Pulmonary artery endothelial cell (primary cell): ENCODE measurements at places on chromosomes 3 and 15.

GRCh38 chr3:193922034-193922774 lies 213.7 kb upstream of the HES1 start:
- no peak for DNase-seq

- no peak for DNase-seq
Measured at GRCh38 chr15:73781038-73781925, 28.1 kb upstream of the INSYN1 start.

- no peak for DNase-seq
Measured at GRCh38 chr3:8458711-8459110, 42.9 kb upstream of the LMCD1 start.

DNA sequence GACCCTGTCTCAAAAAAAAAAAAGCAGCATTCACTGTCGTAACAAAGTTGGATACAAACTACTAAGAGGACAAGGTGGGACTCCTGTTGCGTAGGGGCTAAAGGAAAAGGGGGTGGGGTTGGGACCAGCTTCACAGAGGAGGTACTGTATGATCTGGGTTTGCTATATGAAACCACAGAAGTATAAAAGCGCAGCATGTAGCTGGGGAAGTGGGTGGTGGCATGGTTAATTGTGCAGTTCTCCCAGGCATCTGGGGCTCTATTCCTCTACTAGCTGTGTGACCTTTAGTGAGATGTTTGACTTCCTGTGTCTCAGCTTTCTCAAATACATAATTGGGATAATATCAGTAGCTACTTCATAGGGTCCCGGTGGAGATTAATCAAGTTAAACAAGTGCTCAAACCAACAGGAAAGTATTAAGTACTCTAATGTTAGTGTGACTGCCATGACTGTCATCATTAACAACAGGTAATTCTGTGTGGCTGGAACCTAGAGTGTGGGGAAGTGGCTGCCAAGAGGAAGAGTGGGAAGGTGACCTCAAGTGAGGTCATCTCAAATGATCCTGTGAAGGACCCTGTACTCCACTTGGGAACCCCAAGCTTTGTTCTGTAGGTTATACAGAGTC lies 11.5 kb downstream of the PARP16 start:
- DNase-seq: no peak

DNA sequence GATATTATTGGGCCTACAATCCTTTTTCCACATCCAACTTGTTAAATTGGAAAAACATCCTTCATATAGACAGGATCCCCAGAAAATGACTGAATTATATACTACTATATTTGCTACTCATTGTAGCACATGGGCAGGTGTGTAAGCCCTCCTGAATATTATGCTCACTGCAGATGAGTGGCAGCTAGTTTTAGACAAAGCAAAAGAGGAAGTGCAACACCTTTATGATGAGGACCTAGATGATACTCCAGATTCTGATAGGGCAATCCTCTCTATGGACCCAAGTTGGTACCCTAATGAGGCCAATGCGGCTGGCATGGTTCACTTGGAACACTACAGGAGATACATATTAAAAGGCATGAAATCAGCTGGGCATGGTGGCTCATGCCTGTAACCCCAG lies 119.1 kb upstream of the PLCL2 start:
- DNase-seq: no peak

- no peak for DNase-seq
Measured at GRCh38 chr3:354432-354831, 157.9 kb downstream of the CHL1 start.

DNA sequence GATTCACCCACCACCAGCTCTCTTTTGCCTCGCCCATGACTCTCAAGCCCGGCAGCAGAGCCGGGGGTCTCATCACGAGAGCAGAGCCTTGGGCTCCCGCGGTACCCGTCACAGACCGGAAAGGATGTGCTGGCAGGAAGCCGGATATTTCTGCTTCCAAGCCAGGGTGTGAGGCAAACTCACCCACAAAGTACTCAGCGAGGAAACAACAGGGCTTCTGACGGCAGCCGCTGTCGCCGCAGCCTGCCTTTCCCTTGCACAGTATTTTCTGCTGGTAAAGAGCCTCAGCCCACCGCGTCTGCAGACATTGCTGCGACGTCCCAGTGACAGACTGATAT lies 119.9 kb downstream of the NSMCE3 start:
- no peak for DNase-seq

GRCh38 chr3:30546934-30547333 lies 59.5 kb upstream of the TGFBR2 start:
- DNase-seq: no peak

DNA sequence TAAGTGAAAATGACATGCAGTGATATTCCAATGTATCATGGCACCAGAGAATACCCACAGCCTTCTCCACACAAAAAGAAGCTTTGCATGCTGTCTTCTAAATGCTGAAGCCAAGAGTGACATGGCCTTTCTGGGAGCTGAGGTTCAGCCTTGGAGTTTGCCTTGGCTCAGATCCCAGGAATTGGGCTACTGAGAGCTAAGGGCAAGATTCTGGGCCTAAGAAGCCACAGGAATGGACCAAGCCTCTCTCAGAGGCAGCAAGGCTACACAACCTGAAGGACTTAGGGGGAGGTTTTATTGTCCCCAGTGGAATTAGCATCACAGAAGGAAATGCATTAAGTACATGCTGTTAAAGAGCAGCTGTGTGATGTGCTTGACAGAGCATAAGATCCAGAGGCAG lies 1078.5 kb downstream of the TUSC7 start:
- DNase-seq: no peak

DNA sequence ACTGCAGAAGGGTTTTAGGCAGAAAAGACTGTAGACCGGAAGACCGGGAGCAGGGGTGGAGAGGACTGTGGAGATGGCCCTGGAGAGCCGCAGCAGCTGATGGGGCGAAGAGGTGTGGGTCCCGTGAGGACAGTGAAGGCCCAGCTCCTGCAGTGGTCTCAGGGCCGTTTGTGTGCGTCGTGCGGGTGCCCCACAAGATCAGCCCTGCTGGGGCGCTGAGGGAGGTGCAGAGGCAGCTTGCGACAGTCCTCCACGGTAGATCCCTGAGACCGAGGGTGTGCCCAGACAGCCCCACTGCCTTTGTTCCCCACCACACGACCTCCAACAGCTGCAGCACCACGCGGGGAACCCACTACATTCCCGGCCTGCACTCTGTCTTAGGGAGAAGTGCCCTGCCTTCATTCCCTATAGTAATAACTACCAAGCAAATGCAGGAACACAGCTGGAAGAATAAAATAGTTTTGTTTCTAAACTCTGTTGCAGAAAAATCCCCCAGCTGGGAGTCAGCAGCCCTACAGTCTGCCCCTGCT lies 19.0 kb upstream of the CRABP1 start:
- DNase-seq: no peak

DNA sequence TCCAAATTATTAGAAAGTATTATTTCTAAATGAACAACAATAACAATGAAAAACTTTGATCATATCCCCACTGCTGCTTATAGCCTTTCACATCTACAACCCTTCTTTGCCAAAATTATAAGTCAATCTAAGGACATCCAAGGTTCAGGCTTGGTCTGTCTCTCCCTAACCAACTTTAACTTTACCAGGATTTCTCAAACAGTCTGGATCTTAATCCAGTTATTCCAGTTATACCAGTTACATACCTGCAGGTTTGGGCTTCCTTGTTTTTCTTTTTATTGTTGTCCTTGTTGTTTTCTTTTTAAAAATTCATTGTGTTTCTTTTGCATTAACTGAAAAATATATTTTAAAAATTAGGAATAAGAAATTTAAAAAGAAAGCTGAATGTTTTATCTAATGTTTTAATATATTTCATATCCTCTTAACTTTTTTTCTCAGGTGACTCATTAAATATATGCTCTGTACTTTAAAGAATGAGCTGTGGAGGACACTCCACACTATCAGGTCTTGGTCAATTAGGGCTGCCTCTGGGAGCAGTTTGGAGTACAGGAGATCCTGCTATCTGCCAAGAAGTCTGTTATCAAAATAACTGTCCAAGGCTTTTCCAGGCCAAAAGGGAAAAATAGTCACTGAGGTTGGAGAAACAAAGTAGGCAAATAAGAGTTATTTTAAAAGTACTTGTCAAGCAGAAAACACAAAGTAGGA lies 421.4 kb downstream of the EPHA6 start:
- DNase-seq: no peak

GRCh38 chr3:189839576-189839975 lies 208.4 kb downstream of the TP63 start:
- DNase-seq: no peak

GRCh38 chr3:72797773-72798543 lies 50.3 kb downstream of the SHQ1 start:
- DNase-seq: no peak

DNA sequence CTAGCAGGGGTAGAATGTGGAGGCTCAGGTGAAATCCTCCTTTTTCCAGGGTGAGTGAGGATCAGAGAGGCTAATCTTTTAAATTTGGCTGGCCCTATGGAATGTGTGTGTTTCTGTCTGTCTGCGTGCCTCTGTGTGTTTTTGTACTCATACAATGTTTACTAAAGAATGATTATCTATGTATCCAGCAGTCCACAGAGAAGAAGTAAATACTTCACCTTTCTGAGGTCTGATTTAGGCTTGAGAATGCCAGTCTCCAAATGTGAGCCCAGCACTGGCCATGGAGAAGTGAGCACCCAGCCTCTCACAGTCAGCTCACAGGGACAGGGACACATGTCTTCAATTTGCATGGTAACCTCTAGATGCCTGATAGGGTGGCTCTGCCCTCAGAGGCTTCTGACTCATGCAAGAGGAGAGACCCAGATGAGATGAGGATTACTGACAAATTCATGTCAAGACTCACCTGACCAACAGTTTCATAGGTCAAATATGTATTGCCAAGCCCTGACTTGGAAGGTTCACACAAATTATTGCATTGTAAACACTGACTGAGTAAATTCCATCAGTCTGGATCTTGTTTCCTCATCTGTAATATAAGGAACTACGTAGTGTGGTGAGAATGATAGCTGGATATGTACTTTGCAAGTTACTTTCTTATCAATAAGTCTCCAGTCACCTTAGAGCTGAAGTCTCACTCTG lies 31.0 kb downstream of the ENTPD3 start:
- no peak for DNase-seq

- no peak for DNase-seq
Measured at GRCh38 chr3:126543457-126544061, 15.2 kb downstream of the C3orf22 start.

DNA sequence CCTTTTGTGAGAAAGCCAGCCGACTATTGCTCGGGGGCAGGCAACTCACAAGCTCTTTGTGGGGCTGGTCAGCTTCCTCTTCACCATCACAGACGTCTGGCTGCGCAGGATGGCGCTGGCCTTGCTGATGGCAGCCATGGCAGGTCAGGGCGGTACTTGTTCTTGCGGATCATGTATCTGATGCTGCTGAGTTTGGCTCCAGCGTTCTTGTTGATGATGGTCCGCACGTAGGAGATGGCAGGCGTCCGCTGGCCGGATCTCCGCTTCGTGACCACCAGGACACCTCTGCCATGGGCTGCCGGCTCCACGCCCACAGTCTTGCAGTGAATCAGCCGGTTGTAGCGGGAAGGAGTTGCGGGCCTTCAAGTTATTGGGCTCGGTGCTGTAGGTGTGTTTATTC lies 67.9 kb upstream of the SLC7A14 start:
- DNase-seq: no peak

GRCh38 chr3:188528396-188528795 lies 374.4 kb downstream of the LPP start:
- DNase-seq: no peak

- DNase-seq: no peak
Measured at GRCh38 chr15:53758412-53758811, 1.1 kb downstream of the WDR72 start.

- no peak for DNase-seq
Measured at GRCh38 chr3:27340534-27340933, 28.6 kb downstream of the NEK10 start.

DNA sequence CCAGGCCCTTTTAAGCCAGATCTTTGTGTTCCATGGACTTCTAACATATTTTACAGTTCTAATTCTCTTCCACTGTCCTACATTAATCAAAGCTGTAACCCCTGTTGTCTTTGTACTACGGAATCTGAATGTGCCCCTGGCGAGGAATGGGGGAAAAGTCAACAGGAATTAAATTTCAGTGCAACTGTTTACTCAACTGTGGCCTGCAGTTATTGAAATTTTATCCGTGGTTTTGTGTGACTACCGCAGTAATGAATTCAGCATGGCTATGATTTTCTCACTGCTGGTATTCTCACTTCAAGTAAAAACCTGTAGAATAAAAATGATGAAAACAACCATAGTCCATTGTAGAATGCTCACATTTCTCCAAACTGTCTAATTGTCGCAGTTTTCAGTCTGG lies 388.0 kb downstream of the FOXP1 start:
- DNase-seq: no peak

GRCh38 chr3:147846293-147846692 lies 437.1 kb downstream of the ZIC1 start:
- DNase-seq: no peak

DNA sequence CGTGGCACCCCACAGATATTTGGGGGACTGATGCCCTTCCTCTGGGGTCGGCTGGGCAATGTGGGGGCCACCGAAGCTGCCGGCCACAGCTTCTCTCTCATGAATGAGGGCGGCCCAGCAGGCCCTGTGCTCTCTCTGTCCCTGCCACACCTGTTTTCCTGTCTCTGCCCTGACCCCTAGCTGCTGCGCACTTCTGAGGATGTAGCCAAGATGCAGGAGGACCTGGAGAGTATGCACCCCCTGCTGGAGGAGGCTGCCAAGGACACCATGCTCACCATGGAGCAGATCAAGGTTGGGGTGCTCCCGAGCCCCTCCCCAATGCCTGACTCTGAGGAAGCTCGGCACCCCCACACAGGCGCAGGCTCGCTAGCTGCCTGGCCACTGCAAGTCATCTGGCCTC lies 59.7 kb downstream of the SEMA3G start:
- no peak for DNase-seq

DNA sequence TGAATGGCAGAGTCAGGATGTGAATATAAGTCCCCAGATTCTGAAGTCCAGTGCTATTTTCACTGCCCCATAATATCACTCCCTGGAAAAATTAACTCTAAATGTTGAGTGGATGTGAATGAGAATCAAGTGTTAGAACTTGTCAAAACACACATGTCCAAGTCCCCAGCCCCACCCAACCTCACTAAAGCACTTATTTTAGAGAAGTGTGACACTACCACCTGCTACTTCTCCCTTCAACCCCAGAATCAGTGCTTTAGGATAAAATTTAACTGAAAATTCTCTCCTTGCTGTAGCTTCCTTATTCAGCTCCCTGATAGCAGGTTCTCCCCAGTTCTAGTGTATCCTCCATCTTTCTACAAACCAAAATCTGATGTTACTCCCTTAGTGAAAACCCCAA lies 35.8 kb downstream of the HERC1 start:
- DNase-seq: no peak

DNA sequence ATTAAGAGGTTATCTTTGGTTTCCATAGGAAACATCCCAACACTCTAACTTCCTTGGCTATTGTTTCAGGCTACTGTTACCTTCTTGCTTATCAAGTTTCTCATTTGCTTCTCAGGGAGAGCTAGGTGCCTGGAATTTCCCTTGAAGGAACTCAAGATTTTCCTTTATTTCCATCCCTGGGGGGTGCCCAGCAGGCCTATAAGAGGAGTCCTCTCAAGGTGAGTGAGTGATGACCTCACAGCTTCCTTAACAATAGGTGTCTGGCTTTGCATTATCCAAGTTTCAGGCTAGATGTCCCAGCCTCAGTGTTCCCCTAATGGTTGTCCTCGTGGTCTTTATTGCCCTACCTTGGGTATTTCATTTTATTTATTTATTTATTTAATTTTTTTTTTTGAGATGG lies 12.1 kb upstream of the CTSH start:
- no peak for DNase-seq

- no peak for DNase-seq
Measured at GRCh38 chr15:74168711-74169126, 4.8 kb upstream of the ISLR start.

GRCh38 chr3:167450675-167451074 lies 23.2 kb downstream of the SERPINI2 start:
- no peak for DNase-seq

GRCh38 chr15:93261845-93262244 lies 172.8 kb upstream of the RGMA start:
- no peak for DNase-seq
